ENCODE measurements at places on chromosomes 2 and 18. TPM values are rescaled to one million over a fixed set of nuclear protein-coding genes. Genes with fewer than 3 reads are reported as not detected.

SLC30A3 gene
- 0.86 TPM for total RNA-seq

LOXL3 gene
- 0.96 TPM for total RNA-seq

GGCX gene
- total RNA-seq, result 20.1 TPM

ITGB6 gene
- not detected for total RNA-seq
